ENCODE measurements at places on chromosomes 6 and 20. TPM values are rescaled to one million over a fixed set of nuclear protein-coding genes. Genes with fewer than 3 reads are reported as not detected.
A peak's percentile ranks its signal among the peaks of the same experiment; 100 is the strongest.

DNA sequence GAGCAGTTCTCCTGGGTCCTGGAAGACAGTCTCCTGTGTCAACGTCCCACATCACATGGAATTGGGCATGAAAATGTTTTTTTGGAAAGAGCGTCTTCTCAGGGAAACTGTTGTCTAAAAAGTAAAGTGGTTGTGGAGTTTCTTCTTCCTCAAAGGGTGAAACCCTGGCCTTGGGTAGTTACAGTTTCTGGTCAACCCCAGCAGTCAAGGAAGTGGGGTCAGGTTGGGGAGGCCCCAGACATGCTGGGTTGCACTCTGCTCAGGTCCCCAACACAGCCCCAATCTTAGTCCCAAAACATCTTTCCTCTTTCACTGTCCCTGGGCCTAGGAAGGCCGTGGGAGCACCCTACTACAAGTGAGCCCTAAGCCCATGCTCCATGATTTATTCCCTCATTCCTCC is 996 bp upstream of the NFKBIE start:
- peaks cover 37% of the 10 kb centered on the region for H3K4me1 ChIP-seq
- H3K4me3 ChIP-seq, result peak overlapping the region; percentile 81
- peak overlapping the region; percentile 11 for H3K27ac ChIP-seq
- DNase-seq, result no peak

DNA sequence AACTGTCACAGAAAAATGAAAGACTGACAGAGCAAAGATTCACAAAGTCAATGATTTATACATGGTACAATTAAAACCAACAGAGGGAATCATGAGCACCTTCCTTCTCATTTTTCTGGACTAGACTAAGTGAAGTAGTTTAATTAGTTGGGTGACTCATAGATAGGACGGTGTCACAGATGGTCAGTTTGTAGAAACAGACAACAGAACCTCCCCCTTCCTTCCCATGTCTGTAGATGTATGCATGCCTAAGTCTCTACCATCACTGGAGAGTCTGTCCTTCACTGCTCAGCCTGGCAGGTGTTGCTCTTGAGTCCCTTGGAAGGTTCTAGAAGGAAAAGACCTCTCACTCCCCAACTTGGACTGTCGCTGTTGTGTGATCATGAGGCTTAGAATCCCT is 75.4 kb upstream of the EEF1E1 start:
- no peak overlapping the region for H3K27ac ChIP-seq
- H3K4me3 ChIP-seq, result no peak overlapping the region
- H3K4me1 ChIP-seq, result peaks cover 13% of the 10 kb centered on the region
- peaks cover 8% of the 10 kb centered on the region for H3K27me3 ChIP-seq
- no peaks in the 10 kb centered on the region for H3K36me3 ChIP-seq

DNA sequence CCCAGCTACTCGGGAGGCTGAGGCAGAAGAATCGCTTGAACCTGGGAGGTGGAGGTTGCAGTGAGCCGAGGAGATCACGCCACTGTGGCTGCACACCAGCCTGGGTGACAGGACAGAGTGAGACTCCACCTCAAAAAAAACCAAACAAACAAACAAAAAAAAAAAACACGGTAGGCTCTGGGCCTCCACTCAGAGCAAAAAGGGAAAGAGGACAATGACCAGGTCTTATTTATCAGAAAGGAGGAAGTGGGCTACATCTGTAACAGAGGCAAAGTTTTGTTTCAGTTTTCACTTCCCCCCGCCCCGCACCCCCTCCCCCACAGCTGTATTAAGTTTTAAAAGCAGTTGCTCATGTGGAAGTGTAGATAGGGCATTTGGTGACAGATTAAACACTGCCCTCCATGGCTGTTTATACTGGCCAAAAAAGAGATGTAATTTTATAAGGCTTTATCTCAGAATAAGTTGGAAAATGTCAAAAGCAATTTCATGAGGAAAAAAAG is 114.6 kb downstream of the RCAN2 start:
- no peak overlapping the region for H3K4me3 ChIP-seq
- peaks cover 3% of the 10 kb centered on the region for H3K27me3 ChIP-seq
- H3K36me3 ChIP-seq, result no peaks in the 10 kb centered on the region
- no peak for DNase-seq
- peaks cover 14% of the 10 kb centered on the region for H3K4me1 ChIP-seq

TULP1 gene
- not detected for total RNA-seq

DNA sequence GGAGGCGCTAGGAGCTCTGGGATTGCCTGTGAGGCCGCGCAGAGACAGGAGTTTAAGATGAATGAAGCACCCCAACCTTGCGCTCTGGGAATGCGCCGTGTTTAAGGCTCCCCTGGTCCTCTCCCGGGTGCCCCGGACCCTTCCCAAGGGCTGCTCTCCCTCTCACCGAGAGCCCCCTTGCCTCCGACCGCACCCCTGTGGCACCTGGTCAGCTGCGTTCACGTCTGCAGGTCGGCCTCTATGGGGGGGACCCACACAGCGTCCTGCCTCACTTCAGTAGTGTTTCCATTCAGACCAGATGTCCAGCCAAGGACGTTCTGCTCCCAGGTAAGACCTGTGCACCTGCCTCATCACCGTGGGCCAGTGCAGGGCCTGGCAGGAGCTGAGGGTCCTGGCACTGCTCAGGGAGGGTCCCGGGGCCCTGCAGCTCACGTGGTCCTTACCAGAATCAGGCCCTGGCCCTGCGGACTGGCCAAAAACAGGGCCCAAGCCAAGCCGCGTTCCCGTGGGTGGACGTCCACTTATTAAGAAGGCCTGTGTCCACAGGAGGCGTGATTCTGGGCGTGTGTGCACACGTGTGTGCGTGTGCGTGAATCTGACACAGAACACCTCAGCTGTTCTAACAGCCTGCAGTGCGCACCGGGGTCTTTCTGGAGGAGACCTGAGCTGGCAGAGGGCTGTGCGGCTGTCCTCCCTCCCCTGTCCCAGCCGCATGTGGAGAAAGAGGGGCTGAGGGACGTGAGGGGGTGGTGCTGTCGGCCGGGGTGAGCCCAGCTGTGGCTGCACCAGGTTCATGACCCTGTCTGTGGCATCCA is 79.9 kb upstream of the BHLHE23 start:
- H3K4me1 ChIP-seq, result no peaks in the 10 kb centered on the region
- H3K4me3 ChIP-seq, result no peak overlapping the region
- H3K27ac ChIP-seq, result no peak overlapping the region
- peaks cover 2% of the 10 kb centered on the region for H3K36me3 ChIP-seq
- no peak for DNase-seq

GRCh38 chr20:6397115-6397514 is 274.3 kb upstream of the FERMT1 start:
- no peak overlapping the region for H3K27ac ChIP-seq
- DNase-seq, result no peak
- no peak overlapping the region for H3K4me3 ChIP-seq

GRCh38 chr6:129882510-129883023 is 21.5 kb upstream of the TMEM244 start:
- H3K36me3 ChIP-seq, result no peaks in the 10 kb centered on the region
- H3K4me1 ChIP-seq, result no peaks in the 10 kb centered on the region
- no peak for DNase-seq

GRCh38 chr20:53829255-53829723 is 235.7 kb upstream of the ZNF217 start:
- peaks cover 30% of the 10 kb centered on the region for H3K4me1 ChIP-seq
- H3K4me3 ChIP-seq, result no peak overlapping the region
- peak overlapping the region; percentile 78 for H3K27ac ChIP-seq
- no peaks in the 10 kb centered on the region for H3K36me3 ChIP-seq
- DNase-seq, result no peak
- H3K27me3 ChIP-seq, result no peaks in the 10 kb centered on the region
